ENCODE measurements at places on chromosomes 6 and 20.

DNA sequence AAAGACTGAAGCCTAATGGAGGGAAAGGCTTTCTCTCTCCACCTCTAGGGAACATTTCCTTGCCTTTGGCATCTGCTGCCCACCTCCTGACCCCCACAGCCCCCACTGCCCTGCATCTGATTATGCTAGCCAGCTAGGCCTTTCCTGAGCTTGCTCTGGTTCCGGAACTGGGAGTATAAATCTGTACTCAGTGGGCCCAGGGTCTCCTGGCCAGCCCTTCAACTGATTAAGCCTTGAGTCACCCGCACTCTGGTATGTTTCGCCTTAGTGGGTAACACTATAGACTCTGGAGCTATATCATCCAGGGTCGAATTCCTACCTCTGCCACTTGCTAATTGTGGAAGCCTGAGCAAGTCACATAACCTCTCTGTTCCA lies 45.6 kb upstream of the RIPOR2 start:
- DNase-seq, result no peak

DNA sequence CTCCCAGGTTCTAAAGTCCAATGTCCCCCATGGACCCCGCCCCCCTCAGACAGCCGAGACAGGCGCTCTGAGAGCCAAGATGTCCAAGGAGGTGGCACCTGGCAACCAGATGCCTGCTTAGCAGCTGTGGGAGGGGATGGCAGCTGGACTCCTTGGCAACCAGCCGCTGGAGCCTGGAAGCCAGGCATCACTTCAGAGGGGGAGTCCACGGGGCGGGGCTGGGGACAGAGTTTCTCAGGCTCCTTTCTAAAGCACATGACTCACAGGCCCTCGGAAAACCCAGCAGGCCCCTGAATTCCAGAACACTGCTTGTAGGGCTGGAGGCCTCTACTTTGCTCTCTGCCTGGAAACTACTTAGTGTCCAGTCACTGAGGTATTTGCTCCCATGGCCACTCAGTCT lies 51.5 kb downstream of the PREX1 start:
- peak; percentile 34 for DNase-seq

DNA sequence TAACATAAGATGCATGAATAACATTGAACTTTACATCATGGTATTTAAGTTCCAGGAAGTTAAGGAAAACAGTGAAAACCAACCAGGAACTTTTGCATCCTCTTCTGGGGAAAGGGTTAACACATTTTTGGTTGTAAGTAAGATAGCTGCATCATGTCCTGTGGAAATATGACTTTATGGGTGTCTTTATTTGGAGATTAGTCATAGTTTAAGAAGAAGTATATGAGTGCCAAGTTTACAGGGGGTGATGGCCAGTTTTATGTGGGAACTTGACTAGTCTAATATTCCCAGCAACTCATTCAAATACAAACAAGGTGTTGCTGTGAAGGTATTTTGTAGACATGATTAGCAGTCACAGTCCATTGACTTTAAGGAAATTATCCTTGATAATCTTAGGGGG lies 78.0 kb downstream of the PDE10A start:
- DNase-seq, result no peak

DNA sequence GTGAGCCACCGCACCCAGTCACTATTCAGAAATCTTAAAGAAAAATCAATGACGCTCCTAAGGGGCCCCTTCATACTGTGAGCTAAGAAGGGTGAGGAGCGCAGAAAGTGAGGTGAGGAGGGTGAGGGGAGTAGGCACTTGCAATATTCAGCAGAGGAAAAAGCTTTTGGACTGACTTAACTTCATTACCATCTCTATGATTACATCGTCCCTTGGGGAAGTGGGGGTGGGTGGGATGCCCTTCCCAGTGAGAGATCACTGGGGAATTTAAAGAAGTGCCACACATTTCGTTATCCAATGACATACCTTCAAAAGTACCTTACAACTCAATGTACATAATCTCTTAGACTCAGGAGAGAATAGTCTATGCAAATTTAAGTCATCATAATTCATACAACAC lies 46.5 kb downstream of the SMLR1 start:
- no peak for DNase-seq

GRCh38 chr6:151904631-151905030 lies 97.1 kb downstream of the ESR1 start:
- DNase-seq, result no peak

- no peak for DNase-seq
Measured at GRCh38 chr6:54100411-54101006, 10.7 kb upstream of the MLIP start.

- DNase-seq, result no peak
Measured at GRCh38 chr6:149229096-149229495, 88.4 kb upstream of the TAB2 start.

DNA sequence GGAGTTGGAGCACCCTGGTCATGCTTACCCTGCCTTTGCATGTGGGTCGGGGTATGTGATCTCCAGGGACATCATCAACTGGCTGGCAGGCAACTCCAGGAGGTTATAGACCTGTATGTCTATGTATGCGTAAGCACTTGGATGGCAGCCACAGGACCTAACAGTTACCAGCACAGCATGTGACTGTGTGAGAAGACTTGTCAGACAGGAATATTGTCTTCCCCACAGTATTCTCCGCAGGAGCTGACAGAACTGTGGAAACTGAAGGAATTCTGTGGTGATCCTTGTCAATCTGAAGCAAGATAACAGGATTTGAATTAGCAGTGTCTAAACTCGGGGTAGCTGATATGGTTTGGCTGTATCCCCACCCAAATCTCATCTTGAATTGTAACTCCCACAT lies 59.2 kb downstream of the TMEM244 start:
- no peak for DNase-seq

DNA sequence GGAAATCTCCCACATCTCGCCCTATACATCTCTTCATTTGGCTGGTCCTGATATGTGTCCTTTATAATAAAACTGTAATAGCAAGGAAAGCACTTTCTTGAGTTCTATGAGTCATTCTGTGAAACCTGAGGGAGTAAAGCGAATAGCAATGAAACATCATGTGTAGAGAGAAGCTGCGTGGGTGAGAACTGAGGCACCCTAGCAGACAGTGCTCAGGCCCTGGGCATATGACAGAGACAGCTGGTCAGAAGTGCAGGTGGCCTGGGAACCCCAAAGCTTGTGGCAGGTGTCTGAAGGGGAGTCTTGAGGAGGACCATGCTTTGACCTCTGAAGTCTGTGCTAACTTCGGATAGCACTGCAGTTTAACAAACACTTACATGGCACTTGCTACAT lies 1.3 kb upstream of the BLOC1S5 start:
- peak; percentile 69 for DNase-seq

GRCh38 chr20:61128701-61129269 lies 123.3 kb upstream of the CDH4 start:
- no peak for DNase-seq

Data from activated CD4-positive, alpha-beta memory T cell treated with anti-CD3 and anti-CD28 coated beads for 36 hours (primary cell).